NCI-H446 (cell line): ENCODE measurements at places on chromosomes 13 and 19.

GRCh38 chr19:8695911-8696310 is 2.7 kb downstream of the ACTL9 start:
- DNase-seq, result no peak

GRCh38 chr19:6038634-6039405 is 60.9 kb upstream of the RANBP3 start:
- no peak for DNase-seq

DNA sequence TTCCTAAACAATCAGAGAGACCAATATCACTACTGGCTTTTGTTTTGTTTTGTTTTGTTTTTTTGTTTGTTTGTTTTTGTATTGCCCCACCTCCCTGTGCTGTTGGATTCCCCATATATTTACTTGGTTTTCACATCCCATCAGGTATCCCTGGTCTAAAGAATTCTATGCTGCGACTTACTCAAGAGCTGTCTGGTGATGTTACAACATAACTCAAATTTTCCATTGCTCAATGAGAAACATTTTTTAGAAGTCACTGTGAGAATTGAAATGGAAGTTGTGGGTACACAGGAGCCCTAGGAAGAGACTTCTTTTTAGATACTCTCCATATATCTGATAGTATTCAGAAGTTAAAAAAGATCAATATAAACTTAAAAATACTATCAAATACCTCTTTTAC is 181.4 kb downstream of the KLF5 start:
- no peak for DNase-seq

GRCh38 chr19:9875796-9876195 is 40.7 kb downstream of the PIN1 start:
- no peak for DNase-seq

GRCh38 chr13:73966331-73966730 is 167.9 kb downstream of the KLF12 start:
- no peak for DNase-seq

GRCh38 chr19:12652219-12652618 is 14.3 kb downstream of the MAN2B1 start:
- no peak for DNase-seq

GRCh38 chr13:35818633-35819067 is 312.5 kb downstream of the DCLK1 start:
- DNase-seq, result peak; percentile 77

DNA sequence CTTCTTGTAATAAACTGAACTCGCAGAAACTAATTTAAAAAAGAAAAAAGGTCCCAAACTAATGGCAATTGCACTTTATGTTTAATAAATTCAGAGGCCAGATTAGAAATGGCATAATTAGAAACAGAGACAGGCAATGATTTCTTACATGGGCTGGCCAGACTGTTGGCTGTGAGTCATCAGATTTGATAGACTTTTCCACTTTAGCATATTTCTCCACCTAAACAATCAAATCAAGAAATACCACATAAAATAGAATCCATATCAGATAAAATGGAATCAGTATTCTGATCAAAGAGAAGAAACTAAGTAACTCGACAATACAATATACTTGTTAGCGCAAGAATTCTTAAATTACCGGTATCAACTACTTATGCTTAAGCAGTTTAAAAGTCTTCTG is 29.0 kb downstream of the EXOSC8 start:
- DNase-seq, result no peak

- DNase-seq, result no peak
Measured at GRCh38 chr19:27794494-27795042, 1418.4 kb downstream of the UQCRFS1 start.

- DNase-seq, result no peak
Measured at GRCh38 chr19:23343434-23344010, 51.7 kb downstream of the ZNF91 start.

- peak; percentile 19 for DNase-seq
Measured at GRCh38 chr13:52359534-52359933, 46.4 kb downstream of the THSD1 start.

DNA sequence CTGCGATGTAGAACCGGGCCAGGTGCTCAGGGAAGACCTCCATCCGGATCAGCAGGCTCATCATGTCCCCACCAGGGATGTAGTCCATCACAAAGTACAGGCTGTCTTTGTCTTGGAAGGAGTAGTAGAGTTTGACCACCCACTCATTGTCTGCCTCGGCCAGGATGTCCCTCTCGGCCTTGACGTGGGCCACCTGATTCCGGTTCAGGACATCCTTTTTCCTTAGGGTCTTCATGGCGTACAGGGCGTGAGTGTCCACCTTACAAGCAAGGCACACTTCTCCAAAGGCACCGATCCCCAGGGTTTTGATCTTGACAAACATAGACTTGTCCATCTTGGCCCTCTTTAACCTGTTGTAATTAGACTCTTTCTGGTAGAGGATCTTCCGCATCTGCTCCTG is 78.0 kb downstream of the LATS2 start:
- no peak for DNase-seq

DNA sequence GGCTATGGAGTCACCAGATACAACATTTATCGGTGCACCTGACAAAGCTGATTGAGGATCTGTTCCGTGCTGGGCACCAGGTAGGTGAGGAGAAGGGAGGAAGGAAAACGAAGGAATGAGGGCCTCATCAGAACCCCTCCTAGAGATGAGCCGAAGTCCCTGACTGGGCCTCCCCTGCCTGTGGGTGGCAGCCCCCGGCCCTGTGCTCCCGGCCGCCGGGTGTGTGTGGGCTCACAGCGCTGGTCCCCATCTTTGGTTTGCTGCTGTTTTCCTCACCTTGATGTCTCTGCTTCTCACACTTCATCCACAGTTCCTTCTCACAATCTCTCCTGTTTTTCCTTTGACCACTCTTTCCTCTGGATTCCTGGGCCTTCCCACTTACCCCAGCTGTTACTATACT is 32.8 kb downstream of the TMED1 start:
- DNase-seq, result no peak

DNA sequence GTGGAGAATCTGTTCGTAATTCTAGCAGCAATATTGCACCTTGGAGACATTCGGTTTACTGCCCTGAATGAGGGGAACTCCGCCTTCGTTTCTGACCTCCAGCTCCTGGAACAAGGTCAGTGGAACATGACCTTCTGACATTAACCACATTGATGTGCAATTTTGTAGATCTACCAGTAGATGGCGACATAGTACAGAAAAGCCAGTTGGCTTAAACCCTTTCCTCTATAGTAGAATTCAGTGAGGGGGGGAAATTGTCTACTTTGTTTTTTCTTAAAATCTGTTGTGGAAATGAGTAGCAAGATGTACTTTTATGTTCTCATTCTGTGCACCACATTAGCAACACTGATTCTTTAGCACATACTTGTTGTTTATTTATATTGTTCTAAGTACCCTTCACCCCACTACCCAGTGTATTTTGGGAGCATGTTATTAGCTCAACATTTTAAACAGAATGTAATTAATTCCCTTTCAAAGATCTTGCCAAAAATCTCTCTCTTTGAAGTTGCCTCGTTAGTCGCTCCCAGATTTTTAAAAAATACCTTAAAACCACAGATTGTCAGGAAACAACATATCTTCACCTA is 332.2 kb downstream of the MYO16 start:
- DNase-seq, result no peak

- DNase-seq, result no peak
Measured at GRCh38 chr19:29410601-29411000, 115.2 kb upstream of the VSTM2B start.

DNA sequence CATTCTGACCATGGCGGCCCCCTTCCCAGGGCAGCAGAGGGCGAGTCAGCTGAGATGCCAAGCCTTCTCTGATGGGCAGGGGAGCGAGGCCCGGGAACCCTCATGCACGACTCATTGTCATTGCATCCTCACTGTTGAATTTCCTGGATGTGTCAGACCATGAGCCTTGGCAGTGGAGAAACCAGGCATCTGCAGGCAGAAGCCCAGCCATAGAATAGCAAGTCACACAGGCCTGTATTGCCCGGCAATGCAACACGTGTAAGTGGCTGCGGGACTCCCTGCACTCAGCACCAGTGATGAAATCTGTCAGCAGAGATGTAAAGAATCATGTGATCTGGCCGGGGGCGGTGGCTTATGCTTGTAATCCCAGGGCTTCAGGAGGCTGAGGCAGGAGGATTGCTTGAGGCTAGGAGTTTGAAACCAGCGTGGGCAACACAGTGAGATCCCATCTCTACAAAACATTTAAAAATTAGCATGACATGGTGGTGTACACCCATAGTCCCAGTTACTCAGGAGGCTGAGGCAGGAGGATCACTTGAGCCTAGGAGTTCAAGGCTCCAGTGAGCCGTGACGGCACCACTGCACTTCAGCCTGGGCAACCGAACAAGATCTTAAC is 199.7 kb downstream of the KATNAL1 start:
- no peak for DNase-seq

DNA sequence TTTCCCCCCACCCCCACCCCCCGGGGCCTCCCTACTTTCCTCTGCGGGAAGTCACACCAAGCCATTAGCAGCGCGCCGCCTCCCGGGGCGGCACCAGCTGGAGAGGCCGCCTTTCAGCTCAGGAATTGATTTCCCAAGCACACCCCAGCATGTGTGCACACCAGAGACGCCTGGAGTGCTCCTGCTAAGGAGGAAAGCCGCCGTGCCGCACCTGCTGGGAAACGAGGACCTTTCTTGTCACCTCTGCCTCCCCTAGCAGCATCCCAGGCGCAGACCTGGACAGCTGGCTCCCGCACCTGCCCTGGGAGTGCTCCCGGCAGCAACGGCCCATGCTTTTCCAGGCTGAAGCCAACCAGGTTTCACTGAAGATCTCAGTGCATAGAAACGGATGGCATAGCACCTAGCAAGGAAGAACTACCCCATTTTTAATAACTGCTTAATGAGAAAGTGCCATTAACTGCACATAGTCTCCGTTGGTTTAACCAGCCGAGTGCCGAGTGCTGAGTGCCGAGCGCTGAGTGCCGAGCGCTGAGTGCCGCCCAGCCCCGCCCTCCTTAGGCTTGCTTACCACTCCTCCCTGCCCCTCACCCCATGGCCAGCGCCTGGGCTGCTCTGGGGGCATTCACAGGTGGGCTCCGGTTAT is 165.0 kb downstream of the USP12 start:
- peak; percentile 47 for DNase-seq

GRCh38 chr13:71632206-71632605 is 234.8 kb downstream of the DACH1 start:
- no peak for DNase-seq

GRCh38 chr13:109744512-109745051 is 41.8 kb downstream of the IRS2 start:
- no peak for DNase-seq

GRCh38 chr19:42239544-42240220 is 2.7 kb downstream of the GSK3A start:
- DNase-seq, result no peak

- DNase-seq, result no peak
Measured at GRCh38 chr13:34247596-34247995, 429.6 kb downstream of the RFC3 start.

- DNase-seq, result peak; percentile 80
Measured at GRCh38 chr19:9917321-9917720, 19.0 kb downstream of the OLFM2 start.

DNA sequence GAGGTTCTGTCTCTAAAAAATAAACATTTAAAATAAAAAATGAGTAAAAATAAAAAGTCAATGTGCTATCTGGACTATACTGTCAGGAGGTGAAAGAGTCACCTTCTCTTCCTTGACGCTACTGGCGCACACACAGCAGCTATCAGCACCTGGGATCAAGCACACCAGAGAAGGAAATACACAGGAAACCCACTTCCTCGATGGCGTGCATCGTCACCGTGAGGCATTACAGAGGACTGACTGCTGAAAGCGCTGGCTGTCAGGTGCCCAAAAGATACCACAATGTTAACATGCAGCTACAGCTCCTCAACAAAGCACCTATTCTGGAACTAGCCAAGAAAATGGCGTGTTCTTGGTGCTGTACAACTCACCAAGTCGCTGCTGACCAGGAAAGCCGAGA is 6.1 kb downstream of the SLC35E1 start:
- DNase-seq, result no peak

GRCh38 chr13:113049521-113049941 is 56.1 kb upstream of the F7 start:
- no peak for DNase-seq

DNA sequence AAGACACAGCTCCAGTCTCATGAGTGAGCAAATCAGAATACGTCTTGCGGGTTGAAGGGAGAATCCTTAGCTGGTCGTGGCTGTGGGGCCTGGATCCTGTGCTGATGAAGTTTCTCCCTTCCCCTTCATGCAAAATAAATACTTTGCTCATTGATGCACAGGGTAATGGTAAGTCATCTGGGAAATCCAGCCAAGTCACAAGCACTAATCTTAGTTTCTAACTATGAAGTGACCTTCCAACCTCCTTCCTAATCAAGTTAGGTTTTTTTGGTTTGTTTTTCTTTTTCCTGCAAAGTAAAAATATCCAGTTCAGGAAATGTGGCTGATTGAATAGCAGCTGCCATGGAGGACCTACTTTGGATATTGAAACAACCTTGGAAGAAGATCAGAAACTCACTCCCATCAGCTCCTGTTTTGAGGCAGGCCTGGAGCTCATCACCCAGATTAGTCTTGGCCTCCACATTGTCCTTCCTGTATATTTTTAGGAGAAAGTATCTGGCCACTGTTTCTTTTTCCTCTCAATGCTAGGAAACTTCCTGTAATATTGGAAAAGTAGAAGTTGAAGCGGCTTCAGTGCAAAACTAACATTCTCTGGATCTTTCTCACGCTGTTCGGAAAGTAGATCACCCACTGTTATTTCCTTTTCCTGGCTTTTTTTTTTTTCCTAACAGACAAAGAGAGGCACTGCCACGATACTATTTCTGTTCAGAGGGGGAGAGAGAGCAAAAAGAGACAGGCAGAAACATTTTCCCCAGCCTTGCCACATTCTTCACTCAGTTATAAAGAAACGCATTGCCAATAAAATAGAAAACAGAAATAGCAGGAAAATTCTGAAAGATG is 12.3 kb upstream of the ARL11 start:
- DNase-seq, result no peak

DNA sequence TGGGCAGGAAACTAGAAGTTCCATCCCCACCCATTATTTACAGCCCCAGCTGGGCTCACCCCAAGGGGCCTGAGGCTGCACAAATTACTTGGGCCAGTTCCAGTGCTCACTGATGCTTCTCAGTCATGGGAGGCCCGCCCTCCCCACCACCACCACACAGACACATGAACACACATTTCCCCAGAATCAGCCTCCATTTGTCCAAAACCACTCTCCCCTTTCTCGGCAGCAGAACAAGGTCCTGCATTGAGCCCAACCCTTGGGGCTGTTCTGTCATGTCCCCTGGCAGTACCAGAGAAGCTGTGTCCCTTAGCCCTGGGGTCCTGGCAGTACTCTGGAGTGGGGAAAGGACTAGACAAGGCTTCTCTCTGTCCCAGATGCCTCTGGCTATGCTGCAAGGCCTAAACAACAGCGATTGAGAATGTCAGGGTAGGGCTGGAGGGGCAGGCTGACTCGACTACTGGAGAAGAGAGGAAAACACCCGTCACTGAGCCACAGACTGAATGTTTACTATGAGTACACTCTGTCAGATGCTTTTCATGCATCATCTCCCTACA is 21.8 kb downstream of the SAMD4B start:
- no peak for DNase-seq

- DNase-seq, result no peak
Measured at GRCh38 chr13:30321256-30321655, 13.9 kb upstream of the KATNAL1 start.

DNA sequence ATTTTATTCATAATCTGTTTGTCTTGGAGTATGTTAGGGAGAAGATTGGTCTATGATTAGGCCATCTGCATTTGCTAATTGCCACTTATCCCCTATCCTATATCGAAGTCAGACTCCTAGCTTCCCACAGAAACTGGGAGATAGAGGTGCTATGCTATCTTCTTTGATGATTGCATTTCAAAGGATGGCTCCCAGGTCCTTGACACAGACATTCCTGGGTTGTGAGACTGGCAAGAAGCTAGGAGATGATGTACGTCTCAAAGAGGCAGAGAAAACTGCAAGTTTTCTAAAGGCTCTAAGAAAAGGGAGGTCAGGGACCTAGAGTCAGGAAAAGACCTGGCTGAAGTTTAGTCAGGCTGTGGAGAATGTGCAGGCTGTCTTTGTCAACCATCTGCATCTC is 1251.9 kb downstream of the PCDH17 start:
- DNase-seq, result no peak
